NCI-H2081 (cell line): ENCODE measurements at places on chromosomes 5 and 9.

DNA sequence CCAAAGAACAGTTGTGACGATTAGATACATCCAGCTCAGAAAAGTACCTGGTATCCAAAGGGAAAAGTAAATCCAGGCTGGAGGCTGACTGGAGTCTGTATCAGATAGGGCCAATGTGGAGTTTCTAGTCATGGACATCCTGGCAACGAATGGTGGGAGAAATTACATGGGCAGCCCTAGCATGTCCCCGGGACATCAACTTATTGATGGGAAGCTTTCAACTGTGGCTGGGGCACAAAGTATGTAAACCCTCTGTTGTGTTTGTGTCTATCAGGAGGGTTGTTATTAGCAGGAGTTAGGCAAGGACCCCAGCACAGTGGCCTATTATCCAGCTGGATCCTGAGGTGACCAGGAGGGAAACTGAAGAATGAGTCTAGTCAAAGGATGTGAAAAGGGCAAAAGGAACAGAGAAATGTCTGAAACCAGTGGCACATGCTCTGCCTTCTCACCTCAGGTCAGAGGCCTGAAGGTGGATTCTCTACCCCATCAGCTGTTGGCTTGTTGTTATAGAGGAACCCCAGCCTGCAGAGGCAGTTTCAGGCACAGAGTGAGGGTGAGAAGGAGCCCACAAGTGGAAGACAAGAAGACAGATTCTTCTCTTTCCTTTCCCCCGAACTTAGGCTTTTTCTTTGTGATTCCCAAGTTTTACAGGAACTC, 19.9 kb downstream of the IFNW1 start:
- no peak for DNase-seq

DNA sequence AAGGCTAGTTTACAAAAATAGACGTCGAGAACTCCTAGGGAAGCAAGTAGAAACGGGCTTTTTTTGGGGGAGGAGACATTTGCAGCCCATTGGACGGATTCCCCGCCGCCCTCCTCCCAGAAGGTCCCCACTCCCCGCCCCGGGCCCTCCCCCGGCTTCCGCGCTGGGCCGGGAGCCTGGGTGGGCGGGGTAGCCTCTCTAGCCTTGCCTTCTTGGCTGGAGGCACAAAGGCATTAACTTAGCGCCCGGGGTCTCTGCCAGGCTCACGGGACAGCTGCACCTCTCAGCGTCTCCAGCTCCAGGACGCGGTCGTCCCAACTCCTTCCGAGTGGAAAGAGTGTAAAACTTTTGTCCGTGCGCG, at the start of gene DMRTA1:
Gene DMRTA1, plus strand, starts transcription at position 236 of the 361 bp plus-strand sequence. CDS start 242 bp downstream, outside the sequence.
- peak; percentile 92 for DNase-seq

DNA sequence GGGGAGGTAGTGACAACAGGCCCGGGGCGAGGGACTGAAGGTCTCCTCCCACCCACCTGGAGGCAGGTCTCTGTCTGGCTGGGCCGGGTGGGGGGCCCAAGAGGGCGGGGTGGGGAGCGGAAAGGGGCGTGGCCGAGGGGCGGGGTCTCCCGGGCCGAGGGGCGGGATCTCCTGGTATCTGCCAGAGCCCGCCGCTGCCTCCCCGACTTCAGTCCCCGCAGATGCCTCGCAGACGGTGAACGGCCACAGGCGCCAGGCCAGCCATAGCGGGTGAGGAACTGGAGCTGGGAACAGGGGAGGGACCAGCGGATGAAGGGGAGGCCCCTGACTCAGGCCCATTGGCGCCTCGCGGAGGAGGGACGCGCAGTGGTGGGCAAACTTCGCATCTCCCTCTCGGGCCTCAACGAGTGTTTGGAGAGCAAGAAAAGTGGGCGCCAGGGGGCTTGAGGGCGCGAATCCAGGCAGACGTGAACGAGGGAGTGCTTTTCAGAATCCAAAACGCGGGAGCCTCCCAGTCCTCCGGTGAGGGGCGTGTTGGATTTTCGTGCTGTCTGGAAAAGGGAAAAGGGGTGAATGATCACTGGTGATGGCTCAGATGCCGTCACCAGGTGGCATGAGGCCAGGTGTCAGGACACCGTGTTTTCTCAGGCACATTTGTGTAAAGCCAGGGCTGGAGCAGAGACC, at the start of gene ADGRD2:
Gene ADGRD2, plus strand, starts transcription at position 211 of the 684 bp plus-strand sequence. CDS start 1,216 bp downstream, outside the sequence.
- peak; percentile 4 for DNase-seq

GRCh38 chr5:91178461-91178860, 204.7 kb downstream of the ARRDC3 start:
- no peak for DNase-seq

DNA sequence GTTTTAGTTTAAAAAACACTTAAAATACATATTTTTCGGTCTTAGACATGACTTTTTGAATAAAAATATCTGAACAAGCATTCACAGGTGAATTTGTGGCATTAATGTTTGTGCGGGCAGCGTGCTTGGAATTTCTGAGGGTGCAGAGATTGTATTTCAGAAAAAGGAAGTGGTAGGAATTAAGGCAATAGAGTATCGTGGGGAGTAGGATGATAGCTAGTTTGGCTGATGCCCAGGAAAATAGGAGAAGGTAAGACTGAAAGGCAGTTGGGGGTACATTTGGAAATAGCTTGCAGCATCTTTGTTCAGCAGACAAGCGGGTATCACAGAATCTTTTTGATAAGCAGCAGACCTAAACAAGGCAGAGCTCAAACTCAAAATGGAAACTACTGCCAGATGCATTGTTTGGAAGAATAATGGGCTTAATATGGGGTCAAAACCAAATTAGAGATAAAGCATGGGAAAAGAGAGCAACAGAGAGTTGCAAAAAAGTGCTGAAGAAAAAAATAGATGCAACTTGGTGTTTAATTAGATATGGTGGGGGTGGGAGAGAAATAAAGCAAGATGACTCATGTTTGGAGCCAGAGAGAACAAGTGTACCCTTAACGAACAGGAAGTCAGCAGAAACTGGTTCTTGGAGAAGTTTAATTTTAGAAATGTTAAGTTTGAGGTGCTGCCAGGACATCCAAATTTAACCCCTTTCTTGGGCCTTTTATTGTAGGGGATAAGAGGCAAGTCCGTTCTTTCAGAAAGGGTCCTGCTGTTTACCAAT, 85.7 kb upstream of the ARRDC3 start:
- DNase-seq, result no peak

DNA sequence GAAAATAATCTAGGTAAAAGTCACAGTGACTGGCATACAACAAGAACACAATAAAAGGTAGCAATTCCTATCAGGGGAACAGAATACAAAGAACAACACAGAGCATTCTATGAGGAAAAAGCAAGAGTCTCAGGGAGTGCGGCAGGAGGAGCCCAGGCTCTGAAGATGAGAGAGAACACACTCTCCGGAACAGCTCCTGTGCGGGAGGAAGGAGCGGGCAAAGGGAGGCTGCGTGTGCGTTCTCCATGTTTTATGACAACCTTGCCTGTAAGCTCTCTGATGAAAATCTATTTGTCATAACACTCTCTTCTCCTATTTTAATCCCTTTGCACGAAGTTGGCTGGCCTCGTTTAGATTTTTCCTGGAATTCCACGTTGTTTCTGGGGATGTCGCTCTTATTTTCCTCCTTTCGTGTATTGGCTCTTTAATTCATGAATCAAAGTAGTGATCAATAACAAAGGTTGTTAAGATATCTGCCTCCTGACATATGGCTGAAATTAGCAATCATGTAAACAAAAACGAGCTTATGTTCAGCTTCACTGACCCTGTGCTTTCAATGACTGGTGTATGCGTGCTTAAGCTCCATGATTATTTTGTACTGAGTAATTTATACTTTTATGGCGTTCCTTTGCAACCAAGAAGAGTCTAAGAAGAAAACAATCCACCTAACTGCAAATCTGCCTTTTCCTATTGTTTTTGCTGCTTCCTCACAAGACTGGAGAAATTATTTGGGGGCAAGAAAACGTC, 109.5 kb downstream of the MYO10 start:
- no peak for DNase-seq

DNA sequence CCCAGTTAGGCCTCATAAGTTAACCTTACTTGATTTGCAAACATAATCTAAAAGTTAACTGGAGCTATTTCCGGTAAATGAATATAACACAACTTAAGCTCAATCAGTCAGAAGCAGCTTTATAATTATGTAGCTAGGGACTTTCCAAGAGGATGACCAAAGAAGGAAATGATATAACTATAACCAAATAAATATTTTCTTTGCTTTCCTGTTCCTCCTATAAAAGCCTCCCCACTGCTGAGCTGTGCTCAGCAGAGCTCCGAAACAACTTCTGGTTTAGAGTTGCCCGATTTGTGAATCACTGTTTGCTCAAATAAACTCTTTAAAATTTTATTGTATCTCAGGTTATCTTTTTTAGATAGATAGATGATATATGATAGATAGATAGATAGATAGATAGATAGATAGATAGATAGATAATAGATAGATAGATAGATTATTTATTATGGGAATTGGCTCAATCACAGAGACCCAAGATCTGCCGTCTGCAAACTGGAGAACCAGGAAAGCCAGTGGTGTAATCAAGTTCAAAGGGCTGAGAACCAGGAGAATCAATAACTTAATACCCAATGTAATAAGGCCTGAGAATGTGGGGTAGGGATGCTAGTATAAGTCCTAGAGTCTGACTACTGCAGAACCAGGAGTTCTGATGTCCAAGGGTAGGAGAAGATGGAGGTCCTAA, 19.3 kb upstream of the TMEM161B start:
- DNase-seq, result no peak

DNA sequence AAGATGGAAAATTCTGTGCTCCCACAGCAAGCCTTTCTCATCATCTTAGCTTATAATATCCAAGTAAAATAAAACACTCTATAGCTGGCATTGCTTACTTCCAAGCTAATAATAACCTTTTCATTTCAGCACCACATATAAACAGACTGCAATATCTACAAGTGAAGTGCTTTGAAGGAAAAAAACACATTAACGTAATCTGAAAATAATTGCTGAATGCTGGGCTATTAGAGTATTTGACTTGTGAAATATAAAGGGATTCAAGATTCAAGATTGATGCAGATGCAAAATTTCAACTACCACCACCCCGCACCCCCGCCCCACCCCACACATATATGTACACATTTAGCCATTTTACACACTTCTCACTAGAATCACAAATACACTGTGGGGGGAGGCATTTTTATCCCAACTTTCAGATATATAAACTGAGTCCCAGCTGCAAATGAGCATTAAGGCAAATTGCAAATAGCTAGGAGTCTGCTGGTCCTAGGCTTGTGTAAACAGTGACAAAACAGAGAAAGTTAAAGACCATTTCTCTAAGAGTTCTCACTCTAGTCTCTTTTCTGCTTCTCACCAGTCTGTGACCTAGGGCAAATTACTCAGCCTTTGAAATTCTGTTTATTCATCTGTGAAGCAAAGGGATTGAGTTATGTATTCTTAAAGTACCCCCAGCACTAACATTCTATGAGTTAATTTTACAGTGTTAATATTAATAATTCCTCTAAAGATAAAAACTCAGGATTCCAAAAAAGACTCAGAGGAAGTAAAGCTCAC, 489.4 kb downstream of the PRELID2 start:
- DNase-seq, result no peak

GRCh38 chr5:73732045-73732444, 106.0 kb downstream of the ARHGEF28 start:
- DNase-seq, result no peak

GRCh38 chr5:141326088-141326854, 4.0 kb upstream of the PCDHGA1 start:
- peak; percentile 82 for DNase-seq

- DNase-seq, result peak; percentile 56
Measured at GRCh38 chr5:148826053-148826738, at the start of gene ADRB2. ADRB2 (plus strand) TSS chr5:148826611; CDS start chr5:148826832, 221 bp downstream.

GRCh38 chr5:154271466-154271865, 80.9 kb downstream of the GALNT10 start:
- DNase-seq, result no peak

GRCh38 chr9:138073408-138073807, 195.8 kb downstream of the CACNA1B start:
- no peak for DNase-seq

- DNase-seq, result no peak
Measured at GRCh38 chr5:69528609-69529008, 31.4 kb upstream of the GTF2H2C start.

DNA sequence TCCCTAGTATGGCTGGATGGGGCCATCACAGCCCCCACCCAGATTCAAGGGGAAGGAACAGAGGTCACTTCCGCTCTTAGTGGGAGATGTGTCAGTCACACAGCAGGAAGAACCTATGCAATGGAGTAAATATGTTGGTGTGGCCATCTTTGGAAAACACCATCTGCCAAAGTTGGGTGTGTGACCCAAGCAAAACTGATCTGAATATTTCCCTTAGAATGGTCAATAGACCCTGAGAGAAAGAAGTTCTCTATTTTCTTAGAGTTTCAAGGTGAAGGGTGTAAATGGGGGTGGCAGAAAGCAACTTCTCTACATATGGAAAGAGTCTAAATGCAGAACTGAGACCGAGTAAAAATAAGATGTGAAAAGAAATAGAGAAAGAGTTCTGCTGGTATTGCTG, 212.7 kb downstream of the ESM1 start:
- no peak for DNase-seq

DNA sequence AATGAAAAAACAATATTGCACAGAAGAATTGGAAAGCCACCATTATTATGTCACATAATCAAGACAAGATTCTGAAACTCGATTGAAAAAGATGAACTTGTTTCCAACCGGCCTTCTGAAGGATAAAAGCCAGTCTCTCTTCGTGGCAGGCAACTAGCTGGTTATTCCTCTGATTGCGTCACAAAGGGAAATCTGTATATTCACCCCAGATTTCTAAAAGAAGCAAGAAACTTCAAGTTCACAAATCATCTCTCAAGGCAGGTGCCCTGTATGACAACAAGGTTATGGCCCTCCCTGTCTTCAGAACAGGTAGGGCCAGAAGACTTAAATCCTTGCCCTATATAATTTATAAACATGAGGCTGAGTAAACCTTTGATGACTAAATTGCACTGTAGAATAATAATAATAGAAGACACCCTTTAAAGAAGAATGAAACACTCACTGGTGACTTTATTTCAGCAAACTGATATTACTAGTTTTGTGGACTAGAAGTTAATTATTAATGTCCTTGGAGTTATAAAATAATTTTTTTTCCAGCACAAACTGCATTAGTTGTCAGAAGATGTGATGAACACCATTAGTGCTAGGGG, 2.9 kb upstream of the KLF4 start:
- no peak for DNase-seq

DNA sequence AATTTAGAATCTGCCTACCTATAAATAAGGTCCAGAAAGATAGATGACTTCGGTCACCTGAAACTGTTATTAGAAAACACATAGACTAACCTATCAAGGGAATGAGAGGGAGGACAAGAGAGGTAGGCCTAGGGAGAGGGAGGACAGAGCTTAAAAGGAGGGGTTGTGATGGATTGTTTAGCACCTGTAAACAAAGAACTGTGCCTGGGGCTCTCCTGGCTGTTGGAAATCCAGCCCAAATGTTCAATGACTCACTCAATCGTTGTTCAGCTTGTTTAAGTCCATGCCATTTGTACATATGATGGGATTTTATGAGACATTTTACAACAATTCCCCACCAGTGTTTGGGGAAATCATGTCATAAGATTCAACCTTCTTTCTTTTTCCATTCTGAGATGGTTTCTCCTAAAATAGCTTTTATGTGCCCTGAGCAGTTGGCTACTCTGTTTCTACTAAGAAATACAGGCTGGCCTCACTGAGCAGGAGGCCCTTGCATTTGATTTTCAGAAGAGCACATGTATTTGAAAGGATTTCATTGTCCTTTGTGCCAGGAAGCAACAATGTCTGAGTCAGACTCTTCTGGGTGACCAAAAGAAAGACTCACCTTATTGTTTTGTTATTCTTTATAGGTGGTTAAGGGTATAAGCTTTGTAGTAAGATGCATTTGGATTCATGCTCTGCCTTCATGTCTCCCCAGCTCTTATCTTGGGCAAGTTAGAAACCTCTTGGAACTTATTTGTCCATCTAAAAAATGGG, 48.2 kb upstream of the GPR151 start:
- DNase-seq, result peak; percentile 1
